ENCODE measurements at places on chromosomes 2 and 18. TPM values are rescaled to one million over a fixed set of nuclear protein-coding genes. Genes with fewer than 3 reads are reported as not detected.

The MARCO gene
- total RNA-seq, result not detected

The ASB18 gene
- 0.24 TPM for total RNA-seq

The RAB6D gene
- total RNA-seq, result not detected

The C2orf66 gene
- total RNA-seq, result not detected

The SPP2 gene
- not detected for total RNA-seq

The ALK gene
- 0.27 TPM for total RNA-seq

The CYP27A1 gene
- 16.5 TPM for total RNA-seq

The TMEM169 gene
- 19.4 TPM for total RNA-seq

The ZNF385B gene
- 1.2 TPM for total RNA-seq

The SCTR gene
- not detected for total RNA-seq

The UCN gene
- 2.4 TPM for total RNA-seq

The UGT1A5 gene
- not detected for total RNA-seq

The OR6B2 gene
- total RNA-seq, result not detected

The TRAK2 gene
- 34.3 TPM for total RNA-seq

The SLC38A11 gene
- total RNA-seq, result 0.19 TPM

The FHL2 gene
- 42.0 TPM for total RNA-seq

The LINC00305 gene
- not detected for total RNA-seq

The HAT1 gene
- 52.2 TPM for total RNA-seq

The NAT8 gene
- not detected for total RNA-seq

The FTCDNL1 gene
- 2.8 TPM for total RNA-seq

The FAM237A gene
- total RNA-seq, result not detected

The SPATA3 gene
- total RNA-seq, result not detected

The MAL gene
- 2.2 TPM for total RNA-seq
